Activated CD8-positive, alpha-beta T cell treated with anti-CD3 and anti-CD28 coated beads, Interleukin-2, amount 10 ng/mL, durations not matched to agents 7 days and 5 days (primary cell): ENCODE measurements at places on chromosomes 3 and 15. TPM values are rescaled to one million over a fixed set of nuclear protein-coding genes. Genes with fewer than 3 reads are reported as not detected.

- DNase-seq = no peak
Observed at GRCh38 chr3:50441424-50442217, 61.8 kb downstream of the CACNA2D2 start.

DNA sequence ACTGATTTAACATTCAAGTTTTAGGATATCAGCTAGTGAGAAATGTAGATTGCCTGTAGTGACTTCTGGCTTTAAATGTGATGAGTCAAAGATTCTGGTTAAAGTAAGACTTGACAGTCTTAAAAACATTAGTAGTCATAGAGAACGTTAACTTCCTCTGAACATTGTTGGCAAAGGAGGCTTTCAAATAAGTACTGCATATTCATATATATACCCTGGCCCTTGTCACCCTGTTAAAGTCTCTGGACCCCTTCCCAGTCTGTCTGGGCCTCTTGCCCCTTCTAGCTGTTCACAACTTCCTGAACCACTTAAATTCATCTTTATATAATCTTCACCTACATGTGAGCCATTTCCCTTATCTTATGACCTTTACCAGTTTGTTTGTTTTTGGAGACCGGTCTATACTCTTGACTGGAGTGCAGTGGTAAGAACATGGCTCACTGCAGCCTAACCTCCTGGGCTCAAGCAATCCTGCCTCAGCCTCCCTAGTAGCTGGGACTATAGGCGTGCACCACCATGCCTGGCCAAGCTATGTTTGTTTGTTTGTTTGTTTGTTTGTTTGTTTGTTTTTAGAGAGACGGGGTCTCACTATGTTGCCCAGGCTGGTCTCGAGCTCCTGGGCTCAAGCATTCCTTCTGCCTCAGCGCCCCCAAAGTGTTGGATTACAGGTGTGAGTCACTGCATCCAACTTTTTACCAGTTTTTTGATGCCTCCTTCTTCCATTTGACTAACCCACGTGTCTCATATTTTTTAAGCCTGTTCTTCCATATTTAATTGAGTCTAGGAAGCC, 64.4 kb upstream of the CRTC3 start:
- no peak for DNase-seq

DNA sequence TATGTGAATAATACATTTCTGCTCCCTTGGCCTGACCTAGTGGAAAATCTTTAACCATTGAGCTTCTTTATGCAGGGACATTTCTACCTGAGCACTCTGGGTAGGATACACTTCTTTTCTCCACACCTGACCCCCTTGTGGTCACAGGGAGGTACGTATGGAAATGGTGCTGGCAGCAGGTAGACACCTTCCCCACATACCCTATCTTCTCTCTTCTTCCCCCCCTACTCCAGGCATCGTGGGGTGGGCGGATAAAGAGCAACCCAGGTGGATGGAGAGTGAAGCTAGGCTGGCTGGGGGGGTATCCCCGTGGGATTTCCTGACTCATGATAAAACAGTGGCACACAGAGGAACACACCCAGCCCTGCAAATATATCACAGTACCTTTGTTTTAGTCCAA, 312.1 kb downstream of the ARRDC4 start:
- no peak for DNase-seq

DNA sequence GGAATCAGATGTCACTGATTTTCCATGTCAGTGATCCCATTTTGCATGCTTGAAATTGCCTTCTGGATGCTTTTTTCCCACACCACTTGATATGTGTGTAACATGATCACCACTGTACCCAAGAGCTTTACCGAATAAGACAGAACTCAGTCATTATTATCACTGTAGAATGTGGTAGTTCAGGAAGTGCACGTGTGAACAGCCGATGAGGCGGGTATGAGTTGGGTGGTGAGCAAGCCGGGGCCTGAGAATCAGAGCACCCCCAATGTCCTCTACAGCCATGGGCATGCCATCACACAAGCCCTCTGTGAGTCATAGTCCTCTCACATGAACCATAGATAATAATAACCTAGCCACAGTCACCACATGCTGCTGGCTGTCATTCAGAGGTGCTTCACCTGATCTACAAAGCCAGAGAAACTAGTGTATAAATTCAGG, 470.8 kb downstream of the SOX2 start:
- DNase-seq = no peak

- DNase-seq = no peak
Observed at GRCh38 chr3:97720417-97720816, 44.1 kb upstream of the ARL6 start.

DNA sequence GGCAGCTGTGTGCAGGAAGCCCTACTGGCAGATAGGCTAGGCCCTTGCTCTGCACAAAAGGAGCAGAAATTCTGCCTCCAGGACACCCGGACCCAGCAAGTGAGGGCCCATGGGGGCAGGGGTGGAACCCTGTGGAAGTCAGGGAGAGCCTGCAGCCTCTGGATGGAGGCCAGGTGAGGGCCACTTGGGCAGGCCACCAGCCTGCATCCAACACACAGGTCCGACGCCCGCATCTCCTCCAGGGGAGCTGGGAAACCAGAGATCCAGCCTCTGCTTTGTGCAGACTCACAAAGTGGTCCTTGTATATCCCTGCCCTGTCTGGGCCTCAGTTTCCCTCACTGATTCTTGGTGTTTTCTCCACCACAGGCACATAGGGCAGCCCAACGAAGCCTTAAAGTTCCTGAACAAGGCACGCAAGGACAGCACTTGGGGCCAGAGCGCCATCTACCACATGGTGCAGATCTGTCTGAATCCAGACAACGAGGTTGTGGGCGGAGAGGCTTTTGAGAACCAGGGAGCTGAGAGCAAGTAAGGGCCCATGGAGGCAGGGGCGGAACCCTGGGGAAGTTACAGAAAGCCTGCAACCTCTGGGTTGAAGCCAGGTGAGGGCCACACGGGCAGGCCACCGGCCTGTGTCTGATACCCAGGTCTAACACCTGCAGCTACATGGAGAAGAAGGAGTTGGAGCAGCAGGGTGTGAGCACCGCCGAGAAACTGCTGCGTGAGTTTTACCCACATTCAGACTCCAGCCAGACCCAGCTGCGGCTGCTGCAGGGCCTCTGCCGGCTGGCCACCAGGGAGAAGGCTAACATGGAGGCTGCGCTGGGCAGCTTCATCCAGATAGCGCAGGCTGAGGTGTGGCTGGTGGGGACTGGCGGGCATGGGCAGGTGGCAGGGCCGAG, 16.6 kb downstream of the CSRNP1 start:
- DNase-seq = no peak

DNA sequence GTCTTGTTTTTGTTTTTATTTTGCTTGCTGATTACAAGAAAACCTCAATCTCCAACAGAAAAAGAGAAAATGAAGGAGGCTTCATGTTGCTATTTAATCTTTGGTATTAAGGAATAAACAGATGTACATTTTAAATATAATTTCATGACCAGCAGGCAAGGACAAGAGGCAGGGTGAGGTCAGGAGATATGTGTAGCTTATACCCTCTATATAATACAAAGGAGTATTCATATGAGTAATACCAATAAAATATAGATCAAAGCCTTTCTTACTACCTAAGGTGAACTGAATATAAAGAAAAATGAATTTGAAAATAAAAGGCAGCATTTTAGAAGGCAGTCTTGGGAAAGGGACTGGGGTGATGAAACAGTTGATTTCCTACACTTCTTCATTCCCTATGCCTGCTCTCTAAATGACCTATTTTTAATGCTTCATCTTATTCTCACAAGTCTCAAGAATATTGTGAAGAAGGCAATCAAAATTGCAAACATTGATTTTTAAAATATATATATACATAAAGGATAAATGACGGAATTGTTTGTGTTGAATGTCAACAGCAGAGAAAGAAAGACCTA, 8.6 kb upstream of the CBLB start:
- DNase-seq = no peak

DNA sequence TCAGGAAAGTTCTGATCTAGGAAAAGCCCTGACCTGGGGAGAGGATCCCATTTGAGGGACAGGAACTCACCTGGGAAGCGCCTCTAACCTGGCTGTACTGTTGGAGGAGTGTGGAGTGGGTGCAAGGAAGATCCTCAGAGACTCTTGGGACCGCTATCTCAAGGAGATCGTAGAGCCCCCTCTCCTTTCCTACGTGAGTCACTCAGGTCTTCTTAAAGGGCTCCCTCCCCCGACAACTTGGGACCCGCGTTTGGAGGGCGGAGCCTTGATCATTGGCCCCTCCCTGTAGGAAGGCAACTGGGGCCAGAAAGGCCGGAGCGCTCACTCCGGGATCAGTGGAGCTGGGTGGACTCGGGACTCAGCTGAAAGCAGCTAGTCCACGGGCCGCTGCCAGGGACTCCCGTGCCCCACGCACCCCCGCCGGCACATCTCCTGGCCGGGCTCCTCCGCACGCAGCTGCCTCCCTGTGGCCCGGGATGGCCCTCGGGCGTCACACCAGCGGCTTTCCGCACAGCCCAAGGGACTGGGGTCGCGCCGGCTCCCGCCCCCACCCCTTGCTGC, 520 bp downstream of the SLC26A6 start:
- DNase-seq = peak; percentile 68

- DNase-seq = no peak
Observed at GRCh38 chr15:59399465-59400102, 26.9 kb upstream of the MYO1E start.

GRCh38 chr15:62512904-62513303, 347.8 kb upstream of the C2CD4B start:
- no peak for DNase-seq

- DNase-seq = no peak
Observed at GRCh38 chr3:164208048-164208447, 870.2 kb downstream of the SI start.

- no peak for DNase-seq
Observed at GRCh38 chr3:49260806-49261324, 16.2 kb downstream of the C3orf62 start.

GRCh38 chr3:107904536-107905066, 186.2 kb downstream of the CD47 start:
- no peak for DNase-seq

DNA sequence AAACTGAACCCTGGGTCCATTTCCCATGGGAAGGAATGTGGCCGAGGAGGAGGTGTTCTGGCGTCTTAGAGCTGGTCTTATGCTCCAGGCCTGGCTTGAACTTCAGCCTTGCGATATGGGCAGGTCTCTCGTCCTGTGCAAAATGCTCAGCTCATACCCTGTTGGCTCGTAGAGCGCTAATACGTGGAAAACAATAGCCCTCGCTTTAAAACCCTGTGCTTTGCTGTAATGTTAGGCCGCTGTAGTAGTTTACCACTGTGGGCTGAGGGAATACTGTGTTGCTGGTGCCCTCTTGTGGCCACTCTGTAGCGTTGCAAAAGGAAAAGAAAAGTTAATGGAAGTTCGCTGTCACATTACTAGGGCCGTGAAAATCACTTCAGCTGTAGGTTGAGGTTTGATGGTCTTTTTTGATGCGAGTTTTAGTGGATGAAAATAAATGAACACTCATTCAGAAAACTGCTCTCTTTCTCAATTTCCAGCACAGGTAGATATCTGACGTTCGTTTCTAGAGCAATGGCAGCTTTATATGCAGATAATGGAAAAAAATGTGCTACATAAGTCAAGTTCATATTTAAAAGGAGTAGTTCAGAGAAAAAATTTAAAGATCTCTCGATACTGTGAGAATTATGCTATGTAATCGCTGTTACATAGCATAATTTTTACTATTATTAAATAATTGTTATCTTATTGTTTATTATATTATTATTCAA, 92.9 kb downstream of the MCTP2 start:
- peak; percentile 75 for DNase-seq

DNA sequence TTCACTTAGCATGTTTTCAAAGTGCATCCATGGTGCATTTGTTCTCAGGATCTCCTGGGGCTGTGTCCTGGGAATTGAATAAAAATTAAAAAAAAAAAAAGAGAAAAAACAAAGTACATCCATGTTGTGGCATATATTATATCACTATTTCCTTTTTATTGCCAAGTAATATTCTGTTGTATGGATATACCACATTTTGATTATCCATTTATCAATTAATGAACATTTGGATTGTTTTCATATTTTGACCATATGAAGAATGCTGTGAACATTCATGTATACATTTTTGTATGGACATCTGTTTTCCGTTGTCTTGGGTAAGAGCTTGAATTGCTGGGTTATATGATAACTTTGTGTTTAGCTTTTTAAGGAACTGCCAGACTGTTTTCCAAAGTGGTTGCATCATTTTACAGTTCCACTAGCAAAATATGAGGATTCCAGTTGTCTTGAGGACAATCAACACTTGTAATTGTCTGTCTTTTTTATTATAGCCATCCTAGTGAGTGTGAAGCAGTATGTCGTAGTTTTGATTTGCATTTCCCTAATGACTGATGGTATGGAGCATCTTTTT, 44.5 kb downstream of the CTDSPL2 start:
- no peak for DNase-seq

- DNase-seq = no peak
Observed at GRCh38 chr3:67118635-67119034, 120.5 kb downstream of the KBTBD8 start.

- DNase-seq = no peak
Observed at GRCh38 chr15:94105760-94106159, 125.6 kb upstream of the MCTP2 start.

GRCh38 chr3:45896956-45897355, 10.6 kb downstream of the CCR9 start:
- no peak for DNase-seq

- DNase-seq = no peak
Observed at GRCh38 chr3:158750016-158750415, 17.8 kb upstream of the RARRES1 start.

GRCh38 chr15:25950014-25950413, 86.9 kb upstream of the ATP10A start:
- no peak for DNase-seq

GRCh38 chr15:86620157-86620556, 540.5 kb downstream of the AGBL1 start:
- DNase-seq = no peak

GRCh38 chr15:96330450-96331143, at the start of gene NR2F2:
Gene NR2F2 (plus strand): TSS chr15:96330700. CDS start chr15:96332106, 1,406 bp downstream.
- peak; percentile 53 for DNase-seq

- DNase-seq = no peak
Observed at GRCh38 chr15:23372284-23372683, 17.7 kb downstream of the GOLGA8S start.

GRCh38 chr3:93992207-93992606, 12.3 kb downstream of the ARL13B start:
- no peak for DNase-seq

NUDT16 gene
- total RNA-seq = 8.3 TPM

ADGRG7 gene
- total RNA-seq = 27.0 TPM

C3orf52 gene
- 2.3 TPM for total RNA-seq

SLC28A1 gene
- not detected for total RNA-seq

CCRL2 gene
- 11.2 TPM for total RNA-seq

CAMK1 gene
- total RNA-seq = 35.7 TPM

ARPC4 gene
- total RNA-seq = 321 TPM

CLCN2 gene
- total RNA-seq = 4.8 TPM

NEO1 gene
- total RNA-seq = 1.7 TPM

TMED3 gene
- 37.2 TPM for total RNA-seq

THUMPD3 gene
- total RNA-seq = 45.8 TPM

TNNC1 gene
- 0.84 TPM for total RNA-seq

CDHR4 gene
- total RNA-seq = not detected

MUC4 gene
- total RNA-seq = 0.05 TPM

C3orf20 gene
- 0.10 TPM for total RNA-seq

CNTN3 gene
- not detected for total RNA-seq
